ENCODE measurements at places on chromosomes 6 and 20. TPM values are rescaled to one million over a fixed set of nuclear protein-coding genes. Genes with fewer than 3 reads are reported as not detected.

Gene NOX3
- total RNA-seq = not detected

Gene NR2E1
- total RNA-seq = not detected

Gene PCED1A
- 22.2 TPM for total RNA-seq

Gene PI3
- total RNA-seq = not detected

Gene HLA-DOA
- total RNA-seq = not detected

Gene ULBP2
- 2.6 TPM for total RNA-seq

Gene MTHFD1L
- total RNA-seq = 60.0 TPM

Gene WFDC12
- total RNA-seq = not detected

Gene SOX18
- 0.12 TPM for total RNA-seq

Gene DOK5
- 14.6 TPM for total RNA-seq

Gene NMBR
- 0.11 TPM for total RNA-seq

Gene OR2J1
- not detected for total RNA-seq

Gene PNLDC1
- total RNA-seq = not detected

Gene PKHD1
- total RNA-seq = not detected

Gene SPTLC3
- 4.0 TPM for total RNA-seq

Gene WFDC5
- not detected for total RNA-seq
